CD4-positive, alpha-beta T cell treated with Interleukin-2 at 100 ng/mL for 4 hours (primary cell): ENCODE measurements at places on chromosomes 2 and 18.

DNA sequence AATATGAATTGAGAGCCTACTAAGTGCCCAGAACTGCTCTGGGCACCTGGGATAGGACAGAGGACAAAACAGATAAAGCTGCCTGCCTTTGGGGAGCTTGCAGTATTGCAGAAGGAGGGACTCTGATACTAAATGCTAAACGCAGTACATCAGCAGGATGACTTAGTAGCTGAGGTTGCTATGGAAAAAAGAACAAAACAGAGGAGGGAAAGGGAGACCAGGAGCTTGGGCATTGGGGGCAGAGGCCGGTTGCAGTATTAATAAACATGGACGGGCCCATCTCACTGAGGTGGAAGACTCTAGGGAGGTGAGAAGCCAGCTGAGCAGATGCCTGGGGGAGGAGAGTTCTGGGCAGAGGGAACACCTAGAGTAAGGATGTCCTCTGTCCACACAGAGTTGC is 66.1 kb upstream of the SP3 start:
- DNase-seq = no peak

DNA sequence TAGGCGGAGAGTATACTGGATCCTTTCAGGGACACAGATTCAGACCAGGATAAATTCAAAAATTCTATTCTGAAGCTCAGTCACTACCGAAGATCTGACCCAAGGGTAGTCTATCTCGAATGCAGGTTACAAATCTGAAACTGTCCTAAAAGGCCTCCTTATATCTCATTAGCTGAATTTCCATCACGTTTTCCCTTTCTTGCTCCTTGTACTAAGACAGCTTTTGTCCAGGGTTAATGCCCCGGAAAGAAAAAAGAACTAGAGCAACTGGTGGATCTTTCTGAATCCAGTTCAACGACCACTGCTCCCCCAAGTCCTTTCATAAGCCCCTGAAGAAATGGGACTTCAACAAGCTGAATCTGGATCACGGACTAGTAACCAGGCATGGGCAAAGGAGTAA is 97.5 kb upstream of the CCDC85A start:
- no peak for DNase-seq

GRCh38 chr2:157463002-157463401 is 19.1 kb upstream of the CYTIP start:
- DNase-seq = no peak

- DNase-seq = no peak
Measured at GRCh38 chr2:150125708-150126107, 361.8 kb downstream of the RND3 start.

- no peak for DNase-seq
Measured at GRCh38 chr2:184154438-184154837, 443.9 kb upstream of the ZNF804A start.

GRCh38 chr18:77151772-77152520 is 19.4 kb upstream of the MBP start:
- DNase-seq = no peak

DNA sequence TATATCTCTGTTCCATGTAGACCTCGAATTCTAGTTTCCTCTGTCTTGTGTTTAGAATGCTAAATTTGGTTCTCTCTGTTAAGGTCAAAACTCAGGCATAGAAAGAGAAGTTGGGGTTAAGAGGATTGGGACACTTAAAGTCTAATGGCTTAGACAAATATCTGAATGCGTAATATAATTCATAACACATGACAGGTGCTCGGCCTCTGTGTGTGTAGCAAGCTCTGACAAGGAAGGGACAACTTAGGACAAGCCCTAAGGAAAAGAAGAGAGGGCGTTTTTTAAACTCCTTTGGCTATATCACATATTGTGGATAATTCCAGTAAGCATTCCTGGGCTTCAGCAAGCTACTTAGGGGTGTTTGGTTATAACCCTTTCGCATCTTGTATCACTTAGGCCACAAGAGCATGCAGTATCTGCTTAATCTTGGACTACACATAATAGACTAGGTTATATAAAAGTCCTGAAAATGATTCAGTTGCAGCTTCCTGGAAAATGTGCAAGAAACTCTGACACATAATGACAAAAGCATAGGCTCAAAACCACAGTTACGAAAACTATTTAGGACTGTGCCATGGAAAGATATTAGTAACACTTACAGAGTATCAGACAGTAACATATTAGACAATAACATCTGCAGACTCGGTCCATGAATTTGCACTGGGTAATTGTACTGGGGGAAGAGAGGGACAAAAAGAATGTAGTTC is 16.1 kb upstream of the CREB1 start:
- DNase-seq = no peak

DNA sequence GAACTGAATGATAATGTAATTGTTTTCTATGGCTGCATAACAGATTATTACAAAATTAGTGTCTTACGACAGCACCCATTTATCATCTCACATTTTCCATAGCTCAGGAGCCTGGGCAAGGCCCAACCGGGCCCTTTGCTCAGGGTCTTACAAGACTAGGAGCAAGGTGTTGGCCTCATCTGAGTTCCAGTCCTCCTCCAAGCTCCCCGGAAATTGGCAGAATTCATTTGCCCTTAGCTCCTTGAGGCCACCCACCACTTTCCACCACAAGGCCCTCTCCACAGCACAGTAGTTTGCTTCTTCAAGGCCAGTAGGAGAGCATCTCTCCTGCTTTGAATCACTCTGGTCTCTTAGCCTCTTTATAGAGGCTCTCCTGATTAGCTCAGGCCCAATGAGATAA is 89.2 kb upstream of the SALL3 start:
- DNase-seq = no peak

- no peak for DNase-seq
Measured at GRCh38 chr2:222447131-222447530, 22.8 kb downstream of the SGPP2 start.

- DNase-seq = no peak
Measured at GRCh38 chr2:74228772-74229171, 30.4 kb downstream of the MTHFD2 start.

DNA sequence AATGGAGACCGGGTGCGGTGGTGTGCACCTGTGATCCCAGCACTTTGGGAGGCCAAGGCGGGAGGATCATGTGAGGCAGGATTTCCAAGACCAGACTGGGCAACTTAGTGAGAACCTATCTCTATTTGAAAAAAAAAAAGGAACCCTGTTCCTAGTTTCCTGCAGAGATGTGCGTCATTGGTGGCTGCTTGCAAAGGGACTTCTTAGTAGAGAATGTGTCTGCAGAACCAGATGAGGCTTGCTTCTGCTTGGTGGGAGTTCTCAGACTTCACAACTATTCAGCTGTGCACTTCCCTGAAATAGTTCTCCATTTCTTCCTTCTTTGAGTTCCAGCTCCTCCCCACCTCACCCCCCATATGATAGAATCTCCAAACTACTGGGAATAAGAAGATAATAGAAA is 22.3 kb downstream of the ZCCHC2 start:
- no peak for DNase-seq

GRCh38 chr2:129796225-129796624 is 183.2 kb upstream of the RAB6C start:
- DNase-seq = no peak

DNA sequence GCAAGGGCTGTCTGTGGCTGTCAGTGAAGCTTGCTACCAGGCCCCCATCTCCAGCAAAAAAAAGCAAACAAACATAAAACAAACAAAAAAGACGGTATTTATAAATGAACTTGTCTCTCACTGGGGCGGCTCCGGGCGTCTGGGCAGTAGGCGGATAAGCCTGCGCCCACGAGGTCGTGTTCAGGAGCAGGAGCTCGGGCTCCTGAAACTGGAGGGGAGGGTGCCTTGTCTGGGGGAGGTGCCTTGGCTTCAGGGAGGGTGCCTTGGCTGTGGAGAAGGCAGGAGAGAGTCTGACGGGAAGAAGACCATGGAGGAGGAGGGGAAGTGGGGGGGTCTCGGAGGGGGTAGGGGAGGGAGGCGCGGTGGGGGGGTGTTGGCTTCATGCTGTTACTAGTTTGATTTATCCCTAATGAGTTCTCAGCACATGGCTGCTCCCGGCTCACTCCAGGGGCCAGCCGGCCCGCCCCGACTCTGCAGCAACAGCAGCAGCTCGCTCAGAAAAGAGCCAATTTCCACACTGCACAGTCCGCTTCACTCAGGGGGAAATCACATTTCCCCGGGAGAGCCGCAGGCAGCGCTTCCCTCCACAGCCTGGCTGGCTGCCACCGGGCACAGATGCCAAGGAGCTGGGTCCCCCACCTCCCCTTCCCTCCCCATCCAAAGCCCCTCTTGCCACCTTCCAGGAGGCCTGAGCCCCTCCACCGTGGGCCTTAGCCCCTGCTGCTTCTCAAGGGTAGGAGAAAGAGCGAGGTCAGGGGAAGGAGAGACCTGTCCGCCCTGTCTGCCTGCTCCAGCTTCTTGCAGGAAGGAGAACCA is 38.7 kb downstream of the PSD4 start:
- no peak for DNase-seq

DNA sequence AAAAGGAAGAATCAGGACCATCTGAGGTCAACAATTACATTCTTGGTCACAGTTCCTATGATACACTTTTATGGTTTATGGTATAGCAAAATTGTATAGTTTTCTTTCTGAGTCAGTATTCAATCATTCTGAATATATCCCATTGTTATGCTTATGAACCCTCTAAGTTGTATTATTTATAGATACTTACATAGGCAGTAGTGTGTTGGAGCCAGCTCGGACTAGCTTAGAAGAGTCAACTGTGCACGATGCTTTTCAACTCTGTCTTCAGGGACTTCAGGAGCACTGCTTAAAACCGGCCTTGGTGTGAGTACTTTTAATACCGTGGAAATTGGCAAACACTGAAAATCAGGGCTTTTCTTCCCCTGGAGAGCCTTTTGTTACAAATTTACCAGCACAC is 215.7 kb downstream of the IKZF2 start:
- DNase-seq = no peak

DNA sequence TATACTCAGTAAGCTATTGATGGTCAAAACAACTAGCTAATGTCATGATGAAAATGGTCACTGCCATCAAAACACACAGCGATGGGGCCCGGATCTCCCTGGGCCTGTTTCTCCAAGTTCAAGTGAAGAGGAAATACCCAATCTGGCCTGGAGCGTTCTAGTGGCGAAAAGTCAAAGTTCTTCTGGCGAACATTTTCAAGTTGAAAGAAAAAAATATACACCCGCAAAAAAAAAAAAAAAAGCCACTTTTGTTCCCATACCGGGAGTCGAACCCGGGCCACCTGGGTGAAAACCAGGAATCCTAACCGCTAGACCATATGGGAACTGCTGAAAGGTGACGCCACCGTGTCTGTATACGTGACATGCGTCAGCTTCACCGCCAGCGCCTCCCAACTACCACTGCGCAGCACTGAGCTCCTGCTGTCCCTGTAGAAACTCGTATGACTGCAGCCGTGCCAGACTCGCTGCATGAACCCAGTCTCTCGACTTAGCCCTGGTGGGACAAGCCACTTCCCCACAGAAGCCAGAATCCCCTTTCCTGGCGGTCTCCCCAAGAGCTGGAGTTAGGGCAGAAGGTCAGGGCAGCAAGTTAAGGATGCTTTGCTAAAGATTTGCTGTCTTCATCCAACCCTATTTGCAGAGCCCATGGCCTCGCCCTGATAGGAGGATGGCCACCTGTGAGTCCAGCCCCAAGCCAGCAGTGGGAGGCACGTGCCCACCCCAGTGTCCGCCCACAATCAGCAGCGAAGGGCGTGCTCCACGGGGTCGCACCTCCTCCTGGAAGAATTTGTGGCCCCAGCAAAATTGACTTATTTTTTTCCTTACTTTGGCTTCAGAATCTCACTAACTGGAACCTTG is 5.6 kb upstream of the IMP4 start:
- DNase-seq = peak; percentile 40

DNA sequence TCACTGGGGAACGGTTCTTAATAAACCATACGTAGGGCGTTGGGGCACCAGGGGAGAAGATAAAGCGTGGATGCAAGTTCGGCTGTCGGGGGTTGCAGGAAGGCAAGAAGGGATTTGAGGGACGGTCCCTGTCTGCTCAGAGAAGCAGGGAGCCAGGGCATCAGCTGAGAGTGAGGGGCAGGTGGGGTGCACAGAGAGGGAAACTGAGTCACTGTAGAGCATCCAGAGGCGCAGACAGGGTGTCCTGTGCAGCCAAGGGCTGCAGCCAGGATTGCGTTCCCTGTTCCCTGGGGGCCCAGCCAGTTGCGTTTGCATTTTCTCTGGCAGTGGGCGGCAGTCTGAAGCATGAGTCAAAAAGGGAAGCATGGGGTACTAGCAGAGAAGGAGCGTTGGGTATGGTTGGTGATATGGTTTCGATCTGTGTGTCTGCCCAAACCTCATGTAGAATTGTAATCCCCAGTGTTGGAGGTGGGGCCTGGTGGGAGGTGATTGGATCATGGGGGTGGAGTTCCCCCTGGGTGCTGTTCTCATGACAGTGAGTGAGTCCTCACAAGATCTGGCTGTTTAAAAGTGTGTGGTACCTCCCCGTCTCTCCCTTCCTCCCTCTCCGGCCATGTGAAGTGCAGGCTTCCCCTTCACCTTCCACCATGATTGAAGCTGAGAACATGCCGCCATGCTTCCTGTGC is 202.9 kb downstream of the NDUFA10 start:
- no peak for DNase-seq

DNA sequence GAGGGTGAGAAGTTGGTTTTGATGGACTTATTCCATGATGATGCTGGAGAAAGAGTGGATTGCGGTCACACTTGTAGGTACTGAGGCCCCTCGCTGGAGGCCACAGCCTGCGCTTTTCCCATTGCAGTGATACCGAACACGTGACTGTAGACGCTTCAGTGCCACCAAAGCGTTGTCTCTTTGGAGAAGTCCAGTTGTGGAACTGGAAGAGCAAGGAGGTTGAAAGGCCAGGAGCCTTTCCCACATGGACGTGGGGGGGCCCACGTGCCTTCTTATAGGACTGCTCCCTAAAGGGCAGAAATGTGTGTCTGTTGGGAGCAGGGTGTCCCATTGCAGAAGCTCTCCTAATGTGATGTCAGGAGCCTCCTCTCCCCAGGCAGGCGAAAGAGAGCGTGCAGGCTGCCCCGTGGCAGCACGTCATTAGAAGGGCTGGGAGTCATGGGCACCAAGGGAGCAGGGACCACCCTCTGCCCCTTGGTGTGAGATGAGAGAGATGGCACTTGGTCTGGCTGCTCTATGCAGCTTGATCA is 31.5 kb downstream of the LPIN1 start:
- no peak for DNase-seq

- no peak for DNase-seq
Measured at GRCh38 chr2:158095269-158095668, 6.4 kb upstream of the UPP2 start.

GRCh38 chr2:40202798-40203400 is 249.0 kb downstream of the SLC8A1 start:
- no peak for DNase-seq

DNA sequence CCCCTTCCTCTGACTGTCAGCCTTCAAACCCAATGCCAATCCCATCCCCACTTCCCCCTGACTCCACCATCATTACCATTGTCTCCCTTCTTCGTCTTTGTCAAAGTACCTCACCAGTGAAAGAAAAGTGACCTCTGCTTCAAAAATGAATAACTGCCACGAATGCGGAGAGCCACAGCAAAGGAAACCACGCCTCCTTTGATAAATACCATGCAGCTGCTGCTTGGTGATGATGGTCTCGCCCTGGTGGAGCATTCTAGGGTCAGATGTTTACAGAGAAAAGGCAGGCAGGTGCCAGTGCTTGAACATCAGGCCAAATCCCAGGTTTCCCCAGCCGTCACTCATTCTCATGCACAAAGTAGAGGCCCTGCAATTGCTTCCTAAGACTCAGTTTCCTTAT is 162.2 kb downstream of the BCL11A start:
- no peak for DNase-seq
